ENCODE measurements at places on chromosomes 12 and 14. TPM values are rescaled to one million over a fixed set of nuclear protein-coding genes. Genes with fewer than 3 reads are reported as not detected.

OR4K13 gene
- total RNA-seq, result not detected

PRH2 gene
- total RNA-seq, result not detected

PZP gene
- 0.24 TPM for total RNA-seq

NPFF gene
- total RNA-seq, result not detected

ASCL1 gene
- not detected for total RNA-seq

ABHD12B gene
- not detected for total RNA-seq

TCL1B gene
- total RNA-seq, result not detected

NFE2 gene
- total RNA-seq, result not detected

TSHR gene
- total RNA-seq, result not detected

RNASE3 gene
- total RNA-seq, result not detected

RNASE7 gene
- total RNA-seq, result not detected

SLC6A15 gene
- 10.0 TPM for total RNA-seq

PCED1B gene
- 1.9 TPM for total RNA-seq

KRT3 gene
- total RNA-seq, result not detected

MBIP gene
- 11.0 TPM for total RNA-seq

TGFB3 gene
- total RNA-seq, result 0.53 TPM

LBHD2 gene
- total RNA-seq, result not detected

GARIN6 gene
- total RNA-seq, result not detected

GALNT8 gene
- total RNA-seq, result 0.35 TPM

AICDA gene
- total RNA-seq, result not detected

OR6C2 gene
- not detected for total RNA-seq

ZNF410 gene
- 36.5 TPM for total RNA-seq

BEGAIN gene
- total RNA-seq, result 0.05 TPM

GALNT16 gene
- total RNA-seq, result 1.3 TPM

KRT72 gene
- total RNA-seq, result not detected

CISTR gene
- total RNA-seq, result not detected

EEA1 gene
- 25.1 TPM for total RNA-seq

MUCL1 gene
- not detected for total RNA-seq

PPP1R1A gene
- total RNA-seq, result 0.15 TPM

COPZ1 gene
- 194 TPM for total RNA-seq

SMCO2 gene
- 0.88 TPM for total RNA-seq

SNRNP35 gene
- total RNA-seq, result 15.7 TPM

CD163 gene
- not detected for total RNA-seq

CEBPE gene
- not detected for total RNA-seq

VWF gene
- 1,804 TPM for total RNA-seq

COL2A1 gene
- not detected for total RNA-seq

AKAP6 gene
- total RNA-seq, result 0.29 TPM

TMEM233 gene
- 1.9 TPM for total RNA-seq

Data from glomerular endothelial cell (primary cell).